ENCODE measurements at places on chromosomes 3 and 15.
A peak's percentile ranks its signal among the peaks of the same experiment; 100 is the strongest.

DNA sequence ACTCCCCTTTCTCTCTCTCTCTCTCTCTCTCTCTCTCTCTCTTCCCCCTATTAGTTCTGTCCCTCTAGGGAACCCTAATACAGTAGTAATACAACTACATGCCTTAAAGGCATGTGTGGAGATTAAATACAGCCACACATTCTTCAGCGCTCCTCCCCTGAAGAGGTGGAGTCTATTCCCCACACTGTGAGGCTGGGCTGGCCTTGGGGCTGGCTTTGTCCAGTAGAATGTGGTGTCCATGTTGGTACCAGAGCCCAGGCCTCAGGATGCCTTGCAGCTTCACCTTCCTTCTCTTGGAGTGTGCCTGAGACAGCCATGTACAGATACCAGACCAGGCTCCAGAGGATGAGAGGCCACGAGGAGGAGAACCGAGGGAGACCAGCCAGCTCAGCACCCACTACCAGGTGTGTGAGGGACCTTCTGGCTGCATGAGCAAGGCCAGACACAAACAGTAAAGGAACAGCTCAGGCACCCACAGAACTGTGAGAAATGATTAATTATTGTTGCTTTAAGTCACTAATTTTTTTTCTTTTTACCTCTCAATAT lies 10.7 kb downstream of the SLC6A20 start:
- DNase-seq, result no peak

DNA sequence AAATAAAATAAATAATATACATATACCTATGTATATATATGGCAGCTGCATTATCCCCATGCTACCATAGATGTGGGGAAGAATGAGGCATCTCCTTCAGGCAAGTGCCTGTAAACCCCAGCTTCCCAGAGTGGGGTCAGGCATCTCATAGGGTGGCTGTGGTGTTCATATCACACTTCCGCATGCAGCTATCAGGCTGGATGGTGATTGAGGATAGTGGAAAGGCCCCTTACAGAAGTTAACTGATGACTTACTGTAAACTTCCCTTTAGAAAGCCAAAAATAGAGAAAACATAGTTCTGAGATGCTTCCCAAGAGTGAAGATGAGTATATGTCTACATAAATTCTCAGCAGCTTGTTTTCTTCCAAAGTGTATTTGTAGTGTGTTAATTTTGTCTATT lies 3.5 kb upstream of the PP2D1 start:
- no peak for DNase-seq

DNA sequence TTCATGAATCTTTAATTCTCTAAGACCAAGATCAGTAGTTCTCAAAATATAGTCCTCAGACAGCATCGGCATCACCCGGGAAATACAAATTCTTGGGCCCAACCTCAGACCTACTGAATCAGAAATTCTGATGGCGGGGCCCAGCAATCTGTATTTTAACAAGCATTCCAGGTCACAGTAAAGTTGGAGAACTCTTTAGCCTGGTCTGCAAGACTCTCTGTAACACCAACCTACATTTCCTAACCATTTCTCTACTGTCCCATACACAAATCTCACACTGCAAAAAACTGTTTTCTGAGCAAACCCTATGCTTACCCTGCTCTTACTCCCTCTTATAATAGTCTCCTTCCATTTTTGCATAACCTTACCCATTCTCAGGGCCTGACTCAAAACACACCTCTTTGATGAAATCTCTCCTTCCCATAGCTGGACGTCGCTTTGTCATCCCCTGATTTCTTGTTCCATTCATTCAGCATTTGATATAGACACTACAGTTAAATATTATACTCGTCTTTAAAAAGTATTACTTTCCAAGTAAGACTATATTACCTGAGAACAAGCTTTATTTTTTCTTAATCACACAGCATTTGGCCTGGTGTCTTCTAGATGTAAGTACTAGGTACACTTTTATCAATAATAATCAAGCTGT lies 83.3 kb upstream of the MYO5C start:
- DNase-seq, result no peak

GRCh38 chr3:57331078-57331610 lies 38.7 kb upstream of the ASB14 start:
- no peak for DNase-seq

DNA sequence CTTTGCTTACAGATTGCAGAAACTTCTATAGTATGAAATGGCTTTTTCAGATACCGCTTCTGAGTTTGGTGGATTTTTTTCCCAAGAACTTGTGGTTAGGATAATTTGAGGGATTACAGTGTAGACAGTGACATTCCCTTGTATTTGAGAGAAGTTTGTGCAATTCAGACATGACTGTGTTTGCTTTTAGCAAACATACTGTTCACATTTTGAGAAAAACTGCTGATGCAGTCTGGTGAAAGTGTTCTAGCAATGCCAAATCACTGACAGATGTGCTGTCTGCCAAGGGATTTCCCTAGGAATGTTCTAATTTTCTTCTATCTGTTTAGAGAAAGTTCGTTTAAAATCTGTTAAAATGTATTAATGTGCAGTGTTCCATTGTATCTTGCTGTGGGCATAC lies 652.6 kb downstream of the FHIT start:
- no peak for DNase-seq

GRCh38 chr3:112115806-112116383 lies 17.2 kb downstream of the GCSAM start:
- no peak for DNase-seq

DNA sequence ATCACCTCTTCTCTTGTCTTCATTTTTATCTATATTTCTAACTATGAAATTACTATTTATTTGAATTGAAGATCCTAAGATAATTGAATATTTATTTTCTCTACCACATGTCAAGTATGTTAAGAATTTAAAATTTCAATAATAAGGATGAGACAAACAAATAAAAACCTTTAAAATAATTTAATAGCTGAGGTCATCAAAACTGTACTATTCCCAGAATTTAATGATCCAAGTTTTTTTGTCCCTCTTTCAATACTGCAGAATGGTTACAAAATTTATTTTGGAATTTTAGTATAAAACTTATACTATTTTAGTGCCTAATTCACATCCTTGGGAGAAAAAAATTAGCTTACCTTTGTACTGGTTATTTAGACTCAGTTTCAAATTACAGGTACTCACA lies 774.9 kb downstream of the ROBO2 start:
- no peak for DNase-seq

GRCh38 chr3:133895208-133896001 lies at the start of gene RAB6B:
RAB6B (minus strand) TSS chr3:133895882; CDS start chr3:133895466, 416 bp downstream.
- no peak for DNase-seq

DNA sequence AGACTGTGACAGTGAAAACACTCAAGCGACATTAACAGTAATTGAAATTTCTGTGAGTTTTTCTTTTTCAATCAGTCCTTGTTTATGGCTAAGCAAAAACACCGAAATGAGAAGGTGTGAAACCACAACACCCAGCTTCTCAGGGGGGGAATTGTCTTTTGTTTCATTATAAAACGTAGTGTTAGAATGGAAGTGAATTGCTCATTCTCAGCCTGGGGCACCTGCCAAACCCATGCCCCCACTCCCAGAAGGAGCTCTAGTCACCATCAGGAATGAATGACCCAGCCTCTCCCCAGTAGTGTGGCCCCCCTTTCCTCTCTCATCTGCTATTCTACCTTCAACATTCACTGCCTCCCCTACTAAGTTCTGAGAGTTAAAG lies 185.8 kb upstream of the CFAP20DC start:
- peak; percentile 29 for DNase-seq

- DNase-seq, result no peak
Observed at GRCh38 chr15:75114327-75114726, 87.4 kb upstream of the C15orf39 start.

DNA sequence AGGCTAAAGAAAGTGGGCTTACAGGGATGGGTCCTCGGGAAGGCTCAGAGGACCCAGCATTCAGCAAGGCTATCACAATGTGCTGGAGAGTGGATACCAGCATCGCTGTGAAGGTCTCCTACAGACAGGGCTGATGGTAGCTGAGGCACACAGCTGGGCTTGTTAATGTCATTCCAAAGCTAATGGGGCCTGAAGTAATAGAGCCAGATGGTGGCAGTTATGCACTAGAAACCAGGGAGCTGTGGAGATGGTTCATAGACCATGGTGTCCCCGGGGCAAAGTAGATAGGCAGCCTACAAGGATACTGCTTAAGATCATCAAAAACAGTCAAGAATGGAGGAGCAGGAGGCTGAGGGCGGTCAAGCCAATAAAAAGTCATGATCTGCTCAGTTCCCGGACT lies 24.8 kb upstream of the BOC start:
- DNase-seq, result no peak

GRCh38 chr3:63130625-63131024 lies 147.5 kb upstream of the SYNPR start:
- no peak for DNase-seq

DNA sequence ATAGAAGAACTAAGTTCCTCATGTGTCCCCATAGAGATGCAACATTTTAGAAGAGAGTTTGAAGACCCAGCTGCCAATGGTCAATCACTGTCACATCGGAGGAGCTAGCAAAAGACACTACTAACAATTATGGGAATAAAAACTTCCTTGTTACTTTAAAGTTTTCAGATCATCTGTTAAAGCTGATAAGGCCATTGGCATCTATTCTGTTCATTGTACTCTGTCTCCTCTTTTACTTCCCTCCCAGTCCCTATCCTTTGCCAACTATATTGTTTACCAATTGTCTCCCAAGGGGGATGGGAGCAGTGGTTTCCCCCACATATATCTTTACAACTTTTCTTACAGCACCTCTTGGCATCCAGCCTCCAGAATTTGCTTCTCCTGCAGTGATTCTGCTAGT lies 81.0 kb downstream of the FAM174B start:
- DNase-seq, result no peak

GRCh38 chr3:181901626-181902025 lies 189.9 kb downstream of the SOX2 start:
- DNase-seq, result no peak

DNA sequence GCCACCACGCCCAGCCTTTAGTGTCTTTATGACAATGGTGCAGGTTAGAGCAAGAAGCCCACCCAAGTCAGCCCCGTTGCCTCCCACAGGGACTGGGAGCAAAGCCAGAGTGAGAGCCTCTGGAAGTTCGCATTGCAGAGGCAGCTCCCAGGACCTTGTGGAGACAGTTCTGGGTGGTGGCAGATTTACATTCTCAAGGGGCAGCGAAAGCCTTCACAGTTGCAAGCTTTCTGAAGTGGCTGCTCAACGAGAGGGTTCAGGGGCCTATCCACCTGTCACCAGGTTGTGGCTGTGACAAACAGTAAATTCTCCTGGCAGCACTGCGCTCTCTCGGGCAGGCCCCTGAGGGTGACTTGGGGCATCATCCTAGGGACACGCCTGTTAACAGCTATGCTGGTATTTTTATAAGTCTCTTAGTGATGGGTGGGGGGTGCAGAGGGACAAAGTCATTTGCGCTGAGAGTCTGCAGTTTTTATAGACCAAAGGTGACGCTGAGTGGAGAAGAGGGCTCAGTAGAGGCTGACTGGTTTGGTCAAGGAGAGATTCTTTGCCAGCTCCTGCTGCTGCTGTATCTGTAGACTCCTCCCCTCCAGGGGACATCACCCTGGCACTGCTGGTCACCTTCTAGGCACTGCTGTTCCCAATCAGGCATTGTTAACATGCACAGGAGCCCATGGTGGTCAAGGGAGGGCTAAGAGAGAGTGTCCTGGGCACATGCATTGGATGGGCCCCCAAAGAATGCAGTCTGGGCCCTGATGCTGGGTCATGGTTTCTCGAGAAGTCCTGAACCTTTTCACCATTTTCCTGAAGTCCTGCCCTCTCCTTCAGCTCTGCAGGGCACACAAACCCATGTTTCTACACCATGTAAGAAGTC lies 57.5 kb upstream of the KLF13 start:
- no peak for DNase-seq

- DNase-seq, result no peak
Observed at GRCh38 chr15:47949815-47950214, 171.0 kb upstream of the SLC24A5 start.

DNA sequence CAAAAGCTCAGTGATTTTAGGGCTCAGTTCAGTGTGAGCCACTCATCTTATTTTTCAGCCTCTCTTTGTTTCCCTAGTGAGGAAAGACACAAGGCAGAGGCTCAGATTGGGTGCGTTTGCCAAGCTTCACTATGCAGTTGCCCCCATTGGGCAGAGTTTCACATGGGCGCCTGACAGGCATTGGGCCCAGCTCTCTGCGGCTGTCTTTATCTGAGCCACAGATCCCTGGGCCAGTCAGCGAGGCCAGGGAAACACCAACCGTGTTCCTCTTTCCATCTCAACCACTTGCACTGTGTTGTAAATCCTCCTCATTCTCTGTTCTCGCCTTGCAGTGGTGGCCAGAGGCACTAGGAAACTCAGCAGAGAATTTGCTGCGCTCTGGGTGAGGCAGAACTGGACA lies 10.8 kb downstream of the ESYT3 start:
- DNase-seq, result no peak

GRCh38 chr3:147370349-147370748 lies 36.0 kb downstream of the ZIC4 start:
- no peak for DNase-seq

GRCh38 chr3:27684302-27684701 lies 37.8 kb downstream of the EOMES start:
- no peak for DNase-seq

- no peak for DNase-seq
Observed at GRCh38 chr15:36392676-36393266, 186.7 kb upstream of the CDIN1 start.

- no peak for DNase-seq
Observed at GRCh38 chr3:64209866-64210621, 15.2 kb downstream of the PRICKLE2 start.

GRCh38 chr3:27590437-27591298 lies 106.5 kb upstream of the SLC4A7 start:
- no peak for DNase-seq

GRCh38 chr3:50350527-50351322 lies at the start of the genes CYB561D2 and NPRL2:
CYB561D2 (plus strand) TSS chr3:50350862; CDS start chr3:50351434, 572 bp downstream.
NPRL2 (minus strand) TSS chr3:50350775; CDS start chr3:50350652, 123 bp downstream.
- DNase-seq, result peak; percentile 99

- DNase-seq, result no peak
Observed at GRCh38 chr3:149523512-149524299, 49.2 kb downstream of the TM4SF4 start.

GRCh38 chr15:27244047-27244446 lies 273.1 kb downstream of the GABRG3 start:
- no peak for DNase-seq

- no peak for DNase-seq
Observed at GRCh38 chr3:179729086-179729485, 76.2 kb downstream of the USP13 start.

DNA sequence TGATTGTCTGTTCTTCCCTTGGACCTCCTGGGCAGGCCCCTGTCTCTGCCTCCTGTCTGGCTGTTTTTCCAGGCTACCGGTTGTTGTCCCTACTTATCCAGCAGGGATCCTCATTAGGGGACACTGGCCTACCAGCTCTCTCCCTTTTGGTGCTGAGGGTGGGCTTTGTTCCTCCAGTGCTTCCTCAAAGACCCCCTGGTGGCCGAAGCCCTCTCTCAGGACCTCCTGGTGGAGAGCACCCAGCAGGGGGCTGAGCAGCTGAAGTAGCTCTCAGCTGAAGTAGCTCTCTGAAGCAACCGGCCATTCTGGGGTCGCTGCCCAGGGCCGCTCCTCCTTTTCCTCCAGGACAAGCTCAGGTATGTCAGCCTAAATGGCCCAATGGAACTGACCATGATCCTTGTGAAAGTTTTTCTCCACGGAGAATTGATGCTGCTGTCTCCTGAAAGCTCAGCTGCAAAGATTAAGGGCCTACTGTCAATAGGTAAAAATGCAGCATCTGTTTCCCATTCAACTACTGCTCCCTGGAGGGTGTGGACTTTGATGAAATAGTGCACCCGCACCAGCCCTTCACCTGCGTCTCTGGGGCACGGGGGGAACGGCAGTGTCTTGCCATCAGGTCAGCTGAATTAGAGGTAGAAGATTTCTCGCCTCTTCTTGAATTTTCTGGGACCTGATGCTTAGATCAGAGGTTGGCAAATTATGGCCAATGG lies 27.6 kb downstream of the ARNT2 start:
- no peak for DNase-seq

GRCh38 chr3:109853077-109853731 lies 515.9 kb upstream of the DPPA4 start:
- DNase-seq, result no peak

GRCh38 chr3:182785756-182786155 lies 7.5 kb upstream of the ATP11B start:
- no peak for DNase-seq

Measured in effector memory CD8-positive, alpha-beta T cell (primary cell).